ENCODE measurements at places on chromosomes 11 and 22.

GRCh38 chr11:47532597-47533213, 20.2 kb downstream of the CELF1 start:
- no peak for DNase-seq

- DNase-seq: no peak
These were observed 12.8 kb downstream of the PARVG start for GRCh38 chr22:44193535-44193891.

DNA sequence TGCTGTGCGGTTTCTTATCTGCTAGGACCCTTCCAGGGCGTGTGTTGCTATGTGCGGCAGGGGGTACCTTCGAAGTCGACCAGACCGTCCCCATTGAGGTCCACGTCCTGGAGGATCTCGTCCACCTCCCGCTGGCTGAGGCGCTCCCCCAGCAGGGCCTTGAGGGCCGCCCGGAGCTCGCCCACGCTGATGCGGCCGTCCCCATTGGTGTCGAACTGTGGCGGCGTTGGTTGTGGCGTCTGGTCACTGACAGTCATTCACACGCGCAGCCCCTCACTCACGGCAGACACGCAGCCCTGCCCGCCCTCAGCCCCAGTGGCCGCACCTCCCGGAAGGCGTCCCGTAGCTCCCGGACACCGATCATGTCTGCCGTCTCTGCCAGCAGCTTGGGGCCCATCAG, 3.5 kb downstream of the CABP2 start:
- DNase-seq: no peak

- DNase-seq: no peak
These were observed 1165.1 kb downstream of the BRD1 start for GRCh38 chr22:48662476-48663135.

GRCh38 chr11:102465696-102466095, 13.1 kb upstream of the TMEM123 start:
- no peak for DNase-seq

DNA sequence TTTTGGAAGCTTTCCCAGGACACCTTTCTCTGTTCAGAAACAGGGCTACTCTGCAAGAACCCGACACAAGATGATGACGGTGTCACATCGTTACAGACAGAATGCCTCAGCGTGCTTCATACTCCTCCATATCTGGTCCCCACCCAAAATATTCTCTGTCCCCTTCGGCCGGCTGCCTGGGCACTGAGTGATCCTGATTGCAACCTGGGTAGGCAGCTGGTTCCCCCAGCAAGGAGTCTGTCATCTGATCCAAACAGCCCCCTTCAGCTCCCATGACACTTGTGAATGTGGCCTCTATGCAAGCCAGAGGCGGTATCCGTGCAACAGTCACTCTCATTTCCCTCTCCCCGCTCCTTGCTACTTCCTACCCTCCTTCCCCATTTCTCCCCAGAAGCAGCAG, 431.7 kb upstream of the B3GAT1 start:
- no peak for DNase-seq

DNA sequence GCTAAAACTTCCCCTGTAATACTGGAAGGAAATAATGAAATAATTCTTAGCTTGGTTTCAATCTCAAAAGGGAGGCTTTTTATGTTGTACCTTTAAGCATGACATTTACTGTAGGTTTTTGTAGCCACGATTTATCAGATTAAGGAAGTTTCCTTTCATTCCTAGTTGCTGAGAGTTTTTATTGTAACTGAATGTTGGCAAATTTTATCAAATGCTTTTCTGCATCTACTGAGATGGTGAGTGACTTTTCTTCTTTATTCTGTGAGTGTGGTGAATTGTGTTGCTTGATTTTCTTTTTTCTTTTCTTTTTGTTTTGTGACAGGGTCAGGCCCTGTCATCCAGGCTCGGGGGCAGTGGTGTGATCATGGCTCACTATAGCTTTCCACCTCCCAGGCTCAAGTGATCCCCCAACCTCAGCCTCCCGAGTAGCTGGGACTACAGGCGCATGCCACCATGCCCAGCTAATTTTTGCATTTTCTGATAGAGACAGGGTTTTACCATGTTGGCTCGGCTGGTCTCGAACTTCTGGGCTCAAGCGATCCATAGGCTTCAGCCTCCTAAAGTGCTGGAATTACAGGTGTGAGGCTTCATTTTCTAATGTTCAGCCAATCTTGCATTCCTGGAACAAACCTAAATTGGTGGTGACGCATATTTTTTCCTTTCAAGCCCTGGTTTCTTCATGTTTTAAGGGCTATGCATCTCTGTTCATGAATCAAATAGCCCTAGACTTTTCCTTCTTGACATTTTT, 26.2 kb downstream of the SUSD2 start:
- no peak for DNase-seq

GRCh38 chr22:38228326-38228872, 26.6 kb downstream of the MAFF start:
- no peak for DNase-seq

DNA sequence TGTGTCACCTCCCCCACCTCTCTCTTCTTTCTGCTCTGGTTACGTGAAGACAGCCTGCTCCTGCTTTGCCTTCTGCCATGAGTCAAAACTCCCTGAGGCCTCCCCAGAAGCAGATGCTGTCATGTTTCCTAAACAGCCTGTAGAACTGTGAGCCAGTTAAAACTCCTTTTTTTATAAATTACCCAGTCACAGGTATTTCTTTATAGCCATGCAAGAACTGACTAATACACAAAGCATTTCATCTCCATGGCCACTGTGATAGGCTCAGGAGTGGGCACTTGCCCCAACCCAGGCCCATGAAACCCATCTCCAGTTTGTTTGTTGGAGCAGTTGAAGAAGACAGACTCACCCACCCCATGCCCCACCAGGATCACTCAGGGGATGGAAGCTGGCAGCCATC, 253.3 kb upstream of the ISX start:
- DNase-seq: no peak

- DNase-seq: no peak
These were observed 39.9 kb upstream of the KCNQ1OT1 start for GRCh38 chr11:2739531-2740274.

DNA sequence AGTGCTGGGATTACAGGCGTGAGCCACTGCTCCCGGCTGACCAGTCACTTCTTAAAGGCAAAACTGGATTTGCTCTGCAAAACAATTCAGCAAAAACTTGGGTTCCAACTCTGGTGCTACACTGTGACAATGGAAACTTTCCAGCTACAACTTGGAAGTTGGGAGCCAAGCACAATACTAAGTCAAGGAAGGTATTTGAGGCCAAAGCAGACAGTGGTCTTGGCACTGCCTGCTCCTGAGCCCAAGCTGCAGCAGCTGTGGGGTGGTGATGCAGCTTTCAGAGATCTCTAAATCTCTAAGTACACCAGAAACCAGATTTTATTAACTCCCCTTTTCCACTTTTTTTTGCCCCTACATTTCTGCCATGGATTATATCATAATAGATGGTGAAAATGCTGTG, 17.5 kb downstream of the ADM start:
- DNase-seq: no peak

- no peak for DNase-seq
These were observed 29.8 kb upstream of the OR56B4 start for GRCh38 chr11:6077723-6078122.

DNA sequence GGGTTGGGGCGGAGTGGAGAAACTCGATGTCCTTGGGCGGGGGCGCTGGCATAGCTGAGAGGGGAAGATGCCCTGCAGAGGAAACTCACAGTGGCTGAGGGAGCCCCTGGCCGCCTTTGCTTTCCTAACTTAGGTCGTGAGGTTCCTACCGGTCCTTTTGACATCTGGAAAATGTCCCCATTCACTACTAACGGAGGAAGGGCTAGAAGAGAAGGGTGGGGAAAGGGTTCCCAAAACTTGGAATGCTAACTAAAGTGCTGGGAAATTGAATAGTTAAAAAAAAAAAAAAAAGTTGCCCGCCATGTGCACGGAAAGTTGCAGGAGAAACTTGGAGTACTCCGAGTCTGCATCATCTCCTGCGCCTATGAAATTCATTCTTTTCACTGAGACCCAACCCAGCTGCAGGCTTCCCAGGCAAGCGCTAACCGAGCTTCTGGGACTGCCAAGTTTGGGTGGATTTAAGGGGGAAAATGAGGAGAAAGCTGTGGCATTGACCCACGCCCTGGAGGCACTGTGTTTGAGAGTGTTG, 796 bp downstream of the TIMP3 start:
- no peak for DNase-seq

GRCh38 chr22:43749473-43749872, 62.6 kb downstream of the EFCAB6 start:
- DNase-seq: no peak

DNA sequence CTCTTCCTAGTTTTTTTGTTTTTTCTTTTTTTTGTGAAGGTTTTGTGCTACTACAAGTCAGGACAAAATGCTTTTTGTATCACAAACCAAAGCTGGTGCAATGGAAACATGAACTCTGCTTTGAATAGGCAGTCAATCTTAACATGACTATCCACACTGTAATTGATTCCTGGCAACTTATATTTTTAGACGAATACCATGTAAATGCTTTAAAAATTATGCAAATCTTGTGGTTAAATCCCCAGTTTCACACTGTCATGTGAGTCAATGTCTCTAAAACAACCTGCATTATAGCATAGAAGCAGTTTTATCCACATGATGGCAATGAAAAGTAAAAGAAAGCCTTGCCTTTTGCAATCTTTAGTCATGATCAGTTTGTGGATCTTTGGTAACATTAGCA, 8.9 kb downstream of the TRPC6 start:
- DNase-seq: no peak

DNA sequence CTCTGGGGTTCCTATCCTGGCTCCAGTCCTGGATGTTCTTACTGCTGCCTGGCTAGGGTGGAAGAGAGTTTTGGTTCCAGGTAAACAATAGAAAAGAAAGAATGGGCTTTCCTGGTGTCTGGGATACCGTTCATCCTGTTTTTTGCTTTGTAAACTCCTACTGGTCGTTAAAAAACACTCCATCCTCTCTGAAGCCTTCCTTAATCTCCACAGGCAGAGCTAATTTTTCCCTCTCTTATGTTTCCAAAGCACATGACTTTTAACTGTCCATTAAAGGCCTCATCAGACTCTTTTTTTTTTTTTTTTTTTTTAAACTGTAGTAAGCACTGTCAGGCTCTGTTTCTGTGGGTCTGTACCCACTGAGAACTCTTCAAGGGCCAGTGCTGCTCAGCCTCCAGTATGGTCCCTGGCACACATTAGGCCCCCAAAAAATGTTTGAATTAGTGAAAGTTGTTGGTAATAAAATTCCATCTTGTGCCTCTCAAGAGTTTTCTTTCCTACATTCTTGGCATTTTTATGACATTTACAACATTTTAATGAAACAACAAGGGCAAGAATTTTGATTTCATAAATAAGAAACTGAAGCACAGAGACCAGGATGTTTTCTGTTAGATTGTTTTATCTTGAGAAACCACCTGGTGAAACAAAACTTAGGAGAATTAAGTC, 104.2 kb downstream of the TEAD1 start:
- DNase-seq: no peak

- DNase-seq: no peak
These were observed 6.5 kb downstream of the ALX4 start for GRCh38 chr11:44303401-44303938.

GRCh38 chr11:114285599-114285998, 10.6 kb upstream of the NNMT start:
- DNase-seq: no peak

GRCh38 chr11:12130180-12130980, 20.0 kb downstream of the MICAL2 start:
- no peak for DNase-seq

DNA sequence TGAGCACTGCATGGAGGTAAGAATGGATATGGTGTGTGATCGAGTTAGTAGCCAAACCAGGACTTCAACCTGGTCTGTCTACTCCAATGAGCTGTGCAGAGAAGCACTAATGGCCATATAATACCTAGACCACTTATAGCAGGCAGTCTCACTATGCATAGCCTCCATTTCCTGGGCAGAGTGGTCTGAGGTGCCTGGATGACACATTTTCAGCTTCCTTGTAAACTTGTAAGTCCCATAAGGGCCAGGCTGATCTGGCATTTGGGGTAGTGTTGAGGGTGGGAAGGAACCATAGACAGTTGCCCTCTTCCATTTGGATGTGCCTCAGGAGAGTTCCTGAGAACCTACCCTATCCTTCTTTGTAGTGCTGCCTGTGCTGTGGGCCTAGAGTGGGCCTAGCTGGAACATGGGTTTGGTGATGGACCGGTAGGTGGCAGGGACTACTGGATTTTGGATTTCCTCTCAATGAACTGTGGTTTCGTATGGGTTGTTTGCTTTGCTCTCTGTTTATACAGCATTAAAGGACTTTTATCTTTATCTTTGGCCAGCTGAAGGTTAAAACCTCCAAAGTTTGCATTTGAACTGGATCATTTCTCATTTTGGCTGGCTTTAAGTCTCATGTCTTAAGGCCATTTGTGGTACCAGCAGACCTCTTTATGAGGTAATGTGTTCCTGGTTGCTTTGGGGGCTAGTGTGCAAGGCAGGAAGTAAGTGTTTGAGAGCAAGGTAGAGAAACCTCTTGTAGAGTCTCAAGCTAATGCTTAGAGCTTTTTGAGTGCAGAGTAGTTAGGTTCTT, 86.9 kb downstream of the STIM1 start:
- peak; percentile 34 for DNase-seq

DNA sequence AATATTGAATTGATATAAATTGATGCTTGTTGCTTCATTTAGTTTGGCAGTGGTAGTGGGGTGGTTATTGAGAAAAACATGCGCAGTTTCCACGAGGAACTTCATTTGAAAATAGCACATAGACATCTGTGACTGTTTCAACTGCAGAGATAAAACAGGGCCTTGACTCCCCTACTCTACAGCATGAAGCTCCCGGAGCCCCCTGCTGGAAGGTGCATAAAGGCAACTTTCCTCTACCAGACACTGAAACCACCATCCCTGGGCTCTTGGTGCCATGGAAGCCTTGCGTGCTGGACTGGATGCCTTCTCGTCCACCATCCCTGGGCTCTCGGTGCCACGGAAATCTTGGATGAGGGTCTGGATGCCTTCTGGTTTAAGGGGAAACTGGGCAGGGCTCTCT, 195.9 kb downstream of the CSNK2A3 start:
- peak; percentile 73 for DNase-seq

DNA sequence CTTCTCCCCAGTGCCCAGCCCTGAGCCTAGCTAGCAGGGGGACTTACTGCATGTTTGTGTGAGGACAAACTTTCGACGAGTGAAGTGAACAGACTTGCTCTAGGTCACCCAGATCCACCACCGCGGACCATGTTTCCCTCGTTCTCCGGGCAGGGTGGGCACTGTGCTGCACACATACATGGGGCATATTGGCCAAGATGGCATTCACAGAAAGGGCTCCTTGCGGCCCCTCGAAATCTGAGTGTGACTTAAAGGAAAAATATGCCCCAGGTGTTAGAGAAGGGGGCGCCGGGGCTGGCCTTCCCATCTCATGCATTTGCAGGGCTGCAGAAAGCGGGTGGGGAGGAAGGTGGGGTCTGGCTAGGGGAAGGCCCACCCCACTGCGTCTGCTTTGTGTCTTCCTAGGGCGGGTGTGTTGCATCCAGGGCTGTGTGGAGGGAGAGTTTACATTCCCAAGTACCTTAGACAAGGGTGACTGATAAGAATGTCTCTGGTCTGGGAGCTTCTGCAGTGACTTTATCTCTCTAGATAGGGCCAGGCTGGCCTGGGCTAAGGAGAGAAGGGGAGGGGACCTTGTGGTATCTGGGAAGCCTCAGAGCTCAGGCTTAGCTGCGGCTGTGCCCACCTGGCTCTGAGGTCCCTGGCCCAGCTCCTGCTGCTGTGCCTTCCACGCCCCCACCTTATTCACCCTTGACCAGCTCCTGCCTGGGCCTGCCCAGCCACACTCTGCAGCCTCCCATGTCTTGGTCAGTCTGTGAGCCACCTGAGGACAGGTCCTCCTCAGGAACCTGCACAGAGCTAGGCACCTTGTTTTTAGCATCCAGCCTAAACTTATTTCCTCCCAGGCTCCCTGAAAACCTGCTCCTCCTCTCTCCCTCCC, 45.8 kb downstream of the LRRC32 start:
- DNase-seq: no peak

All from CD8-positive, alpha-beta memory T cell (primary cell).